ENCODE measurements at places on chromosomes 5 and 9. TPM values are rescaled to one million over a fixed set of nuclear protein-coding genes. Genes with fewer than 3 reads are reported as not detected.

The PLEKHG4B gene
- 33.5 TPM for polyA plus RNA-seq

The ADAMTS2 gene
- 2.1 TPM for polyA plus RNA-seq

The PAEP gene
- not detected for polyA plus RNA-seq

The CRB2 gene
- 0.34 TPM for polyA plus RNA-seq

The GABRB2 gene
- polyA plus RNA-seq, result 0.11 TPM
